Activated CD4-positive, alpha-beta T cell treated with anti-CD3 and anti-CD28 coated beads for 36 hours (primary cell): ENCODE measurements at places on chromosomes 2 and 18.

GRCh38 chr2:221176667-221177066, 395.4 kb downstream of the EPHA4 start:
- DNase-seq: no peak
- peaks cover 2% of the 10 kb centered on the region for H3K27me3 ChIP-seq
- no peak overlapping the region for H3K27ac ChIP-seq
- H3K4me1 ChIP-seq: no peaks in the 10 kb centered on the region
- no peak overlapping the region for H3K4me3 ChIP-seq

DNA sequence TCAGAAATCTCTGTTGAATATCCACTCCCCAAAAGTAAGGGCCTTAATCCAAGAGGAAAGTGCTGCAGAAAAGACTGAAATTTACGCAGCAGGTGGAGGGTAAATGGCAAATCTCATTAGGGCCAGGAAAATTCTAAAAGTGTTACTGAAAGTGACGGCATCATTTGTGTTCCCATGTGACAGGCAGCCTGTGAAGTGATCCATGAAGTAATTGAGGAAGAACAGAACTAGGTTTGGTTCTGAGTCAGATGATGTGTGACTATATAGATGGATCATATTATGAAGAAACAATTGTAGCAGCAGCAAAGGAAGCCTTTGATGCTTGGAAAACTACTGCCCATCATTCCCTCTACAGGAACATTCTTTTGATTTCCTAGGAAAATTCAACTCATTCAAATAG, 401.2 kb downstream of the TGIF1 start:
- H3K27ac ChIP-seq: no peak overlapping the region
- H3K27me3 ChIP-seq: peaks cover 2% of the 10 kb centered on the region
- no peak overlapping the region for H3K4me3 ChIP-seq
- H3K36me3 ChIP-seq: no peaks in the 10 kb centered on the region
- DNase-seq: no peak
- no peaks in the 10 kb centered on the region for H3K4me1 ChIP-seq

- no peak for DNase-seq
- H3K27me3 ChIP-seq: peaks cover 15% of the 10 kb centered on the region
- no peak overlapping the region for H3K4me3 ChIP-seq
- H3K27ac ChIP-seq: no peak overlapping the region
- H3K4me1 ChIP-seq: no peaks in the 10 kb centered on the region
Observed at GRCh38 chr2:176380341-176380740, 111.1 kb downstream of the MTX2 start.

GRCh38 chr2:165766326-165766927, 27.6 kb downstream of the GALNT3 start:
- H3K4me1 ChIP-seq: no peaks in the 10 kb centered on the region
- H3K4me3 ChIP-seq: no peak overlapping the region
- DNase-seq: no peak
- H3K27me3 ChIP-seq: no peaks in the 10 kb centered on the region
- H3K36me3 ChIP-seq: no peaks in the 10 kb centered on the region
- H3K27ac ChIP-seq: no peak overlapping the region

DNA sequence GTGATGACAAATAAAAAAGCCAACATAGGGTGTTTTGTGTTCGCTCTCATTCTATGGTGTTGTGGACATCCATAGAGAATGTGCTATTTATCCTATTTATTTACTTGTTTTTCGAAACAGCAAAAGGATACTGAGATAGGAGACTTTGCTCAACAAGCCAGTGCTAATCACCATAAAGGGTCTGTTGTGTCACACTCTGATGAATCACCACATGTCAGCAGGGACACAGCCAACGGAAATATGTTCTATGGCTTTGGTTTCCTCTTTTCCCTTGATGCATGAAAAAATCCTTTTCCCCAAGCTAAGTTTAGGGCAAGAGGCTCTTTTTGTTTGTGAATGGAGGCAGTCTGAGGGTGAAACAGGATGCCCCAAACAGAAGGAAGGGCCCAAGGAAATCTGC, 154.3 kb downstream of the RNF152 start:
- H3K27ac ChIP-seq: no peak overlapping the region
- H3K36me3 ChIP-seq: no peaks in the 10 kb centered on the region
- no peaks in the 10 kb centered on the region for H3K4me1 ChIP-seq
- H3K4me3 ChIP-seq: no peak overlapping the region

DNA sequence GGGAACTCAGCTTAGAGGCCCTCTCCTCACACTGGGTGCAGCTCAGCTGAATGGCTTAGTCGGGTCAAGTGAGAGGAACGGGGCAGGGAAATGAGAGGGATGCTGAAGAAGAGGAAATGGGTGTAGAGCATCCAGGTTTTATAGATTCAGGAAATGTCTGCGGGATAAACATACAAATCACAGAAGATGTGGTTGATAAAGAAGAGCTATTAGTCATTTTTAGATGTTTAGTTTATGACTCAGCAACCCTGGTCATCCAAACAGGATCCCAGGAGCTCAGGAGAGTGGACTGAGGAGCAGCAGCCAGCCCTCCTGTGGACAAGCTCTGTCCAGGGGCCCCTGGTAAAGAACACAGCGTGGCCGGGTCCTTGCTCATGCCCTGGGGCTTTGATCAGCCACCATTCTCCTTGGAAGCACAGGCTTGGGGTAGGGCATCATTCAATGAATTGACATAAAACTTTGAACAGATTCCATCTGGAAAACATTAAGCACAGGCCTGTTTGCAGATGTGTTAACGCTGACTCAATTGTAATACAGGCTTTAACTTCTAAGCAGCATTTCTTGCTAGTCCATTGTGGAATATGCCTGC, 83.0 kb downstream of the NPAS2 start:
- no peak for DNase-seq
- no peak overlapping the region for H3K4me3 ChIP-seq
- no peak overlapping the region for H3K27ac ChIP-seq
- peaks cover 5% of the 10 kb centered on the region for H3K27me3 ChIP-seq

DNA sequence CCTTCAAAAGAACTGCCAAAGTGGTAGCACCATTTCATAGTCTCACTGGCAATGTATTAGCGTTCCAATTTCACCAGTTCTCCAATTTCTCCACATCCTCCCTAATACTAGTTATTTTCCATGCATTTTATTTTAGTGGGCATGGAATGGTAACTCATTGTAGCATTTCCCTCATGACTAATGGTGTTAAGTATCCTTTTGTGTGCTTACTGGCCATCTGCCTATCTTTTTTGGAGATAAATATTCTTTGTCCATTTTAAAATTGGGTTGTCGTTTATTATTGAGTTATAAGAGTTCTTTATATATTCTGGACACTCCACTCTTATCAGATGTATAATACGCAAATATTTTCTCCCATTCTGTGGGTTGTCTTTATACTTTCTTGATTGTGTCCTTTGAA, 107.1 kb downstream of the THADA start:
- no peak for DNase-seq
- H3K27ac ChIP-seq: no peak overlapping the region
- no peaks in the 10 kb centered on the region for H3K27me3 ChIP-seq
- H3K4me1 ChIP-seq: peaks cover 2% of the 10 kb centered on the region
